ENCODE measurements at places on chromosomes 13 and 19.

GRCh38 chr19:57233207-57233606, 2.4 kb downstream of the AURKC start:
- DNase-seq = no peak

DNA sequence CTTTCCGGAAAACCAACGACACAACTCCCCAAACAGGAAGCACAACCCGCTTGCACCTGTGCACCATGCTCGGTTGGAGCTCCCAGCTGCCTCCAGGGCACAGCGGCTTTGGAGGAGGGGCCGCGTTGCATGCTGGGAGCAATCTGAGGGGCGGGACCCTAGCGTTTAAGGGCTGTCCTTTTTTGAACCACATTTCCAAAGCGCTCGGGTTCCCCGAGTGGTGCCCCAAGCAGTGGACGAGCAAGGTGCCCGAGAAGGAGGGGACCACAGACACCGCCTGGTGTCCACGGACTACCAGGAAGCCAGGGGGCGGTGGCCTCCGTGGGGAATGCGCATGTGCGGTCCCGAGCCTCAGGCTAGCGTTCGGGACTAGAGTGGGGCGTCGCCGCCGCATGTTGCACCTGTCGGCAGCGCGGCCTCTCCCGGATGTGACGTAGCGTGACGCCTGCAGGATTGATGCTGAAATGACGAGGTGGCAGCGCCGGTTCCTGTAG, 11.9 kb upstream of the ZNF57 start:
- no peak for DNase-seq

DNA sequence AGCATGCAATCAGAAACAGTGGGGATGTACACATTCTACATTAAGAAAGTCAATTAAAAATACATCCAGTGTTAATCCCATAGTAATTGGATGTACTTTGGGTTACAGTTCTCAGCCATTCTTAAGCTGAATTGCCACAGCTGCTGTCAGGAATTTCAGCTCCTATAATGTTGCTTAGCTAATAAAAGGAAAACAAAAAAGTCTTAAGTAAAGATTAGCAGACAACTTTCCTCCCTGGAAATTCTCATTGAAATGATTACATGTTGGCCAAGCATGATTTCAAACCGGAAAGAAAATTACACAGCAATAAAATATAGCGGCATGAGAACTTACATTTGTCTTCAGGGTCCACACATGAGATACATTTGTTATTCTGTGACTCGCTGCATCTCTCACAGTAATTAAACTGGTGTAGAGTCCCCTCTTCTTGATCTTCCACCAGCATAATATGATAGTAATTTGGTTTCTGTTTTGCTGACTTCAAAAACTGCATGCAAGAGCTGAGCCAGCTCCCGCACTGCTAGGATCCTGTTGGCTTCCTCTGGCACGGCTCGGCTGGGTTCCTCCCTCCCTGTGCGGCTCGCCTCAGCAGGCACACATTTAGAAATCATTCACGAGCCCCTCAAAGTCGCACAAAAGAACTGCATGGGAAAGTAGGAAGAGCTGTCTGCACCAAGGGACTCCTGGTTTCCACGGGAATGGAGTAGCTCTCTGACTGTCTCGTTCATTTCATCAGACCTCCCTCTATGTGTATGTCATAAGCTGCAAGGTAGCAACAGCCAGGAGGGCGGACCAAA, at the start of gene HTR2A:
TSS of gene HTR2A (minus strand) at position 713 of the 797 bp plus-strand sequence. CDS start 1,147 bp downstream, outside the sequence.
- DNase-seq = no peak

DNA sequence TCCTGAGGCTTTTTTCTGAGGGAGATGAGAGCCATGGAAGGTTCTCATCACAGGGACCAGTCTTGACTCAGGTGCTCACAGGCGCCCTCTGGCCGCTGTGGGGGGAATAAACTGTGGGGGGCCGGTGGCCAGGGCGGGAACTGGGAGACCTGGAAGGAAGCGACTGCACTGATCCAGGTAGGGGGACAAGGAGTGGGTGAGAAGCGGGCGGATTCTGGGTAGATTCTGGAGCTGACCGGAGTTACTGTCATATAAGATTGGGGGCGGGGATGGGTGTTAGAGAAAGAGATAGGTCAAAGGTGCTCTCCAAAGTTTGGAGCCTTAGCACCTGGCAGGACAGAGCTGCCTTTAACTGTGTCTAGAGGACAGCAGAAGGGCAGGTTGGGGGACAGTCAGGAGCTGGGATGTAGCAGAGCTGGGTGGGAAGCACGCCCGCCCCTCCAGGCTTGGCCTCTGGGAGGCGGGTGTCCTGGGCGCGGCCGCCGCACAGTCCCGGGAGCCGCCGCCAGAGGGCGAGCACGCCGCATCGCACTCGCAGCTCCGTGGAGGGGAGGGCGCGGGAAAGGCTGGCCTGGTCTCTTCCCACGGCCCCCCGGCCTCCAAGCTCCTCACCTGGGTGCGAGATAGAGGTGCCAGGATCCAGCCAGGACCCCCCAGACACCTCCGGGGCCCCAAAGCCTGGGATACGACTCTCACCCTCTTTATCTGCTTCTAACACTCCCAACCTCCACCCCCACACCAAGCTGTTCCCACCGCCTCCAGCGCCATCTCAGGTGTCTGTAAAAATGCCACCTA, 4.2 kb upstream of the DAND5 start:
- peak; percentile 87 for DNase-seq

GRCh38 chr13:75689686-75690085, 53.6 kb downstream of the LMO7 start:
- no peak for DNase-seq
